Activated T-cell treated with anti-CD3 and anti-CD28 coated beads, Interleukin-2, amount 50 U/mL, for 24 hours (primary cell): ENCODE measurements at places on chromosomes 4 and X.
A peak's percentile ranks its signal among the peaks of the same experiment; 100 is the strongest.

- no peaks in the 10 kb centered on the region for H3K36me3 ChIP-seq
- H3K4me1 ChIP-seq: no peaks in the 10 kb centered on the region
- H3K27ac ChIP-seq: no peak overlapping the region
- peaks cover 4% of the 10 kb centered on the region for H3K27me3 ChIP-seq
- DNase-seq: no peak
Observed at GRCh38 chrX:74523870-74524735, 90.3 kb downstream of the RLIM start.

GRCh38 chr4:17535242-17535641 is 20.3 kb downstream of the CLRN2 start:
- H3K36me3 ChIP-seq: no peaks in the 10 kb centered on the region
- H3K4me3 ChIP-seq: no peak overlapping the region
- no peak for DNase-seq
- no peak overlapping the region for H3K27ac ChIP-seq

DNA sequence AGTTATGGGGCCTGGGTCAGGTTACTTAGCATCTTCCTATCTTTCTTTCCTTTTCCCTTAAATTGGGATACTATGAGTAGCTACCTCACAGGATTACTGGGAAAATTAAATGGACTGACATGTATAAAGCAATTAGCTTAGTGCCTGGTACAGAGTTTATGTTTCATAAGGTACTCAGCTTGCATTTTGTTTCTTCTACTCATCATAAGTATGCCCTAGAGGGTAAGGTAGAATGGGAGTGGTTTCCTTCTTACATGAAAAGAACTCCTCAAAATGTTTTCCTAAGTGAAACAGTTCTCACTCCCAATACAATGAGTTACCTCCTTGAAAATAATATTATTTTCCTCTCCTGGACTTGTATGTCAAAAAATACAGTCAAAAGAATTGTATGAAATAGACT is 75.7 kb downstream of the NPFFR2 start:
- H3K36me3 ChIP-seq: no peaks in the 10 kb centered on the region
- H3K27ac ChIP-seq: no peak overlapping the region
- peaks cover 3% of the 10 kb centered on the region for H3K4me1 ChIP-seq
- DNase-seq: no peak

DNA sequence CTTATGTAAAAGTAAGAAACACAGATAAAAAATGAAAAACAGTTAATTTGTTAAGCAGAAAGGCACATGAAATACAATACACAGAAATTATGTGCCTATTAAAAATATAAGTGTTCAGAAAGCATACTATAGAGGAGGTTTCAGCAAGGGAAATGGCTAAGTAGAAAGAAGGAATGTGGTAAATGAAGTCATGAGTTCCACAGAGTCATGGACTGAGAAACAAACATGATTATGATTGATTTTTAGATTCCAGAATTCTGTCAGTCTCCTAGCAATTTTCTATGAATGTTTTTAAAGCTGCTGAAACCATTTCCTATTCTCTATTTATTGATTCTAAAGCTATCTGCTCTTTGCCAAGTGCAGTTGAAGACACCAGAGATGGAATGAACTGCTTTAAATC is 1398.4 kb downstream of the ARAP2 start:
- DNase-seq: no peak
- no peak overlapping the region for H3K4me3 ChIP-seq
- H3K27ac ChIP-seq: no peak overlapping the region

DNA sequence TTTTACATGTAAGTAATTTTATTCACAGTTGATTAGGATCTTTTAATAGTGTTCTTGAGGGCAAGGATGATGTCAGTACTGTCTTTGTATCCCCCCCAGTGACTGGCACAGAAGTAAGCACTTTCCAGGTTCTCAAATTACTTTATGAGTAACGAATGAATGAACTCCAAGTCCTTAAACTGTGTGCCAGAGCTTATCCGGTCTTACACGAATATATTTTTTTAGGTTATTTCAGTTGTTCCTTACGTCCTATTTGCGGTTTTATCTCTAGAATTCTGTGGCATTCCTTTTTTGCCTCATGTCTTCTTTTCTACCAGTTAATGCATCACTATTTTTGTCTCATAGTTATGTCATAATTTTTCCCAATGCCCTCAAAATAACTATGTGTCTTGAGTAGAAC is 106.9 kb upstream of the MID1IP1 start:
- H3K27me3 ChIP-seq: peaks cover 50% of the 10 kb centered on the region
- H3K27ac ChIP-seq: no peak overlapping the region
- no peak overlapping the region for H3K4me3 ChIP-seq
- no peaks in the 10 kb centered on the region for H3K36me3 ChIP-seq
- no peaks in the 10 kb centered on the region for H3K4me1 ChIP-seq

- H3K4me1 ChIP-seq: no peaks in the 10 kb centered on the region
- no peak overlapping the region for H3K4me3 ChIP-seq
- no peak overlapping the region for H3K27ac ChIP-seq
- peaks cover 2% of the 10 kb centered on the region for H3K36me3 ChIP-seq
- DNase-seq: no peak
- H3K27me3 ChIP-seq: no peaks in the 10 kb centered on the region
Observed at GRCh38 chr4:82499738-82500434, 61.9 kb downstream of the TMEM150C start.

DNA sequence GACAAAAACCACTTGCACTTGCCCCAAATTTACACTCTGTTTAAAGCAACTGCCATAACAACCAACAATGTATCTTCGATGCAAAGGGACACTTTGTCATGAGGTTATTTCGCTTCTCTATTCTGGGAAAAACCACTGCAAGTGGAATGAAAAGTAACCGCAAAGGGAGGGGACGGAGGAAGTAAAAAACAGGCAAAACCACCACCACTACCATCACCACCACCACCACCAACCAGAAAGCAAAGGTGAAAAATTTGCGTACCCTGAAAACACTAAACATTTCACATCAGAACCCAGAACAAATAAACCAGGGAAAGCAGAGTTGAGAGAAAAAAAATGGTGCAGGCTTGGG is 1.2 kb upstream of the N4BP2 start:
- peaks cover 20% of the 10 kb centered on the region for H3K36me3 ChIP-seq
- peak overlapping the region; percentile 97 for H3K27ac ChIP-seq
- H3K4me1 ChIP-seq: peaks cover 41% of the 10 kb centered on the region
- H3K27me3 ChIP-seq: no peaks in the 10 kb centered on the region
- H3K4me3 ChIP-seq: peak overlapping the region; percentile 83

DNA sequence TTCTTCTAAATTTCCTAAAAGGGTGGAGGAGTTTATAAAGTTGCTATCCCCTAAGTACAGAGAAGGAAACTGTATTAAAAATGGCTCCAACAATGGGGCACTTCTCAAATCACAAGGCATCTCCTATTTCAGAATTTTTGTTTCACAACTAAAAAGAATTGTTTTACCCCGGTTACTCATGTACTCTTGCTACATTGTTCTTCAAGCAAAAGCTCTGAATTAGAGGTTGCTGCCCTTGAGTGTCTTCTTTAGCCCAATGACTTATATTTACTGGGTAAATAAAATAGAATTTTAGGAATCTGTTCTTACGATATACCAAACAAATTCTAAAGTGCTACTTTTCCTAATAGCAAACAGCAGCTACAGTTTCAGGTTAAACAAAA is 67.5 kb downstream of the PPEF2 start:
- H3K4me1 ChIP-seq: no peaks in the 10 kb centered on the region
- H3K4me3 ChIP-seq: no peak overlapping the region
- H3K36me3 ChIP-seq: no peaks in the 10 kb centered on the region

GRCh38 chrX:30821116-30821515 is 67.9 kb downstream of the TAB3 start:
- no peaks in the 10 kb centered on the region for H3K36me3 ChIP-seq
- H3K27ac ChIP-seq: no peak overlapping the region
- H3K4me3 ChIP-seq: no peak overlapping the region

- no peaks in the 10 kb centered on the region for H3K4me1 ChIP-seq
- no peak overlapping the region for H3K27ac ChIP-seq
- DNase-seq: no peak
- H3K36me3 ChIP-seq: no peaks in the 10 kb centered on the region
Observed at GRCh38 chr4:8836664-8837171, 34.9 kb downstream of the HMX1 start.

DNA sequence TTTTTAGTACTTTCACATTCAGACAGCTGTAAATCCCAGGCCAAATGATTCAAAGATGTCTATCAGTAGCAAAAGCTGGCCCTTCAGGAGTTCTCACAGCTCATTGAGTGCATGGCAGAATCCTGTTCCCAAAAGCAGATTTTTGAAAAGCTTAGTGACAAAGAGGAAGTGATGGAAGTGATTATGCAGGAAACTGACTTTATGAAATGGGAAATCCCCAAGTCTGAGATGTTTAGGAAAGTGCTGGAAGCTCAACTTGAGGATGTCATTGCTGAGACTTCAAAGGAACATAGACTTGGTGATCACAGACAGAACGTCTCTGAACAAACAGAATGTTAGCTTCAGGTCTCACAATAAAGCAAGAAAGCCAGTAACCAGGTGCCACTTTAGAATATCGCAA is 51.0 kb upstream of the CFAP47 start:
- no peak overlapping the region for H3K27ac ChIP-seq
- no peaks in the 10 kb centered on the region for H3K36me3 ChIP-seq
- H3K4me1 ChIP-seq: no peaks in the 10 kb centered on the region
- H3K27me3 ChIP-seq: peaks cover 14% of the 10 kb centered on the region

DNA sequence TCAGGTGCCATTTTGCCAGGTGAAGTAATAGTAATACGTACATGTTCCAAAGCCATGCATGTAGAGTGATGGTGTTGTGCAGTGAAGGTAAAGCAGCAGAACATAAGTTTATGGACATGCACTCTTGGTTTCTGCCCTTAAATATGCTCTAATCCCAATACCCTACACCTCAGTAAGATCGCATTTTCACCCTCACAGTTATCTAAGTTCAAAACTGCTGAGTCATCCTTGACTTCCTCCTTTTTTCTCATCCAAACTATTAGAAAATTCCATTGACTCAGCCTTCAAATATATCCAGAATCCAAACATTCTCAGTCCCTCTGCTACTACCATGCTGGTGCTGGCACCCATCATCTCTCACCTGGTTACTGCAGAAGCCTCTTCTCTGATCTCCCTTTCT is 652.9 kb upstream of the IGFBP7 start:
- no peak for DNase-seq
- no peak overlapping the region for H3K4me3 ChIP-seq
- no peaks in the 10 kb centered on the region for H3K27me3 ChIP-seq
- H3K27ac ChIP-seq: no peak overlapping the region
- no peaks in the 10 kb centered on the region for H3K4me1 ChIP-seq
- H3K36me3 ChIP-seq: no peaks in the 10 kb centered on the region

DNA sequence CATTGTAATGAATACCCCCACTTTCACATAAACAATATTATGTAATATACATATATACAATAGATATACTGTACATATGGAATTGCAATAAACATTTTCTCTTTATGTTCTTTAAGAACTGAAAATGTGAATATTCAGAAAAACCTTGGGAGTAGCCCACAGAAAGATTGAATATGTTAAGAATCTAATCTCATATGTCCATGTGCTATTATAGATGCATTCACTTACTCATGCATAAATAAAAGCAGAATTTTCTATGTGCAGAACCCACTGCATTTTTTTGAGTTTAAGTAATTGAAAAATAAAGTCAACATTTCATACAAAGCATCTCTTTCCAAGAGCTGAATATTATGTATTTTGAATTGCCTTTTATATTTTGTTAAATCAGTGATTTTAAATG is 902.3 kb downstream of the PCDH19 start:
- no peaks in the 10 kb centered on the region for H3K36me3 ChIP-seq
- H3K27me3 ChIP-seq: peaks cover 17% of the 10 kb centered on the region
- H3K4me3 ChIP-seq: no peak overlapping the region
- DNase-seq: no peak
- no peak overlapping the region for H3K27ac ChIP-seq
